ENCODE measurements at places on chromosomes 2 and 18.

GRCh38 chr2:141316103-141316502, 814.7 kb downstream of the LRP1B start:
- no peak for DNase-seq

- DNase-seq = no peak
These were observed 84.1 kb upstream of the EPB41L3 start for GRCh38 chr18:5627776-5628511.

GRCh38 chr2:111226876-111227700, 106.4 kb downstream of the BCL2L11 start:
- peak; percentile 12 for DNase-seq

- no peak for DNase-seq
These were observed 786.0 kb upstream of the SLC39A10 start for GRCh38 chr2:194870974-194871535.

DNA sequence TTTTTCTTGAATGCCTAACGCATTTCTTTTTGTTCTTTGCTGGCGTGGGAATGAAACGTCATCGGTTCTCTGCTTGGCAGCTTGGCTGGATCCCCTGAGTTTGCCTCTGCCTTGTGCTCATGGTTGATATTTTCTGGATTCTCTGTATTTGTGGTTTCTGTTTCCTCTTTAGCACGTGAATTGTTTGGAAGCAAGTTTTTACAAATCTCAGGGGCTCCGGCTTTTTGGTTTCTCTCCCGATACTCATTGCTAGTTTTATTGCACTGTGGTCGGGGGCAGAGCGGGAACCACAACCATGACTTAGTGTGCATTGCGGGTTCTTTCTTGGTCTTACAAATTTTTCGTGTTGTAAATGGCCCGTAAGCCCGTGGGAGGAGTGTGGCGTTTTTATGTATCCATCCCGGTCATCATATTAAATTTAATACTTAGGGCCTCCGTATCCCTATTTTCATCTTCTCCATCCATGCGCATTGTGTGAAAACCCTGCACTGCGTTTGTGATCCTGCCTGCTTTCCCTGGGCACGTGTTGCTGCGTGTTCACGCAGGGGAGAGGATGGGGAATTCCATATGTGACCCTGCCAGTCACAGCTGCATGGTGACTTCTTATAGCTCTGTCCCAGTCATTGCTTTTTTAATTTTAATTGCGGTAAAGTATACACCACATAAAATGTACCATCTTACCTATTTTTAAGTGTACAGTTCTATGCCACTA, 9.4 kb downstream of the RAMP1 start:
- no peak for DNase-seq

GRCh38 chr18:3420919-3421279, 29.1 kb upstream of the TGIF1 start:
- no peak for DNase-seq

DNA sequence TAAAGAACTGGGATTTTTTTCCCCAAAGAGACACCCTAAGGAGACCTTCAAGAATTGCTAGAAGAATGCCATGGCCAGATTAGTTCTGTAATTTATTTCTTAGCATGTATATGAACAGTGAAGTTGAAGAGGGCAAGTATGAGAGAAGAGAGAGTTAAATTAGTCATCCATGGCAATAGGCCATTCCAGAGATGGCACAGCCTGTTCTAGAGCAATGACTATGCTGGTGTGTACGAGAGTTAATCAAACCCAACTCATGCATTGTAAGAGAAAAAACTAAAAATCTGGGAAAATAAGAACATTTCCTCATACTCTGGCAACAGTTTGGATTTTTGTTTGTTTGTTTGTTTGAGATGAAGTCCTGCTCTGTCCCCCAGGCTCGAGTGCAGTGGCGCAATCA, 112.1 kb upstream of the PIK3C3 start:
- DNase-seq = no peak

DNA sequence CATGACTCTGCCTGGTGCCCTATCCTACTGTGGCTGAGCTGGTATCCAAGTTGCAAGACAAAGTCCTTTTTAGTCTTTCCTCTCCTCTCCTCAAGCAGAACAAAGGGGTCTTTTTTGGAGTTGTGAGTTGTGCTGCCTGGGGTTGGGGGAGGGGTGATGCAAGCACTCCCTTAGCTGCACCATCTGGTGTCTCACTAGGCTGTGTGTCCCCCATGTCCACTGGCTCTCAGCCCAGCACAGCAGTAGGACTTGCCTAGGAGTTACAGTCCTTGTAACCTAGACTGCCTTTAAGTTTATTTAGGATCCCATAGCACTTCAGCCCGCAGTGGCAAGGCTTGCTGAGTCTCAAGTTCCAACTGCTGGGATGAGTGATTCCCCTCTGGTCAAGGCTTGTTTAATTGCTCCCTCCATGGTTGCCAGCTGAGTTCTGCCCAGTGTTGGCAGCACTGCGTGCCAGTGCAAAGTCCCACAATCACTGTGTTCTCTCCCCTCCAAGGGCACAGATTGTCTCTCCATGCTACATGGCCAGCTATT, 13.2 kb upstream of the ILKAP start:
- DNase-seq = no peak

GRCh38 chr2:25936889-25937545, 45.3 kb downstream of the KIF3C start:
- DNase-seq = no peak

GRCh38 chr2:7706791-7707190, 789.6 kb downstream of the RNF144A start:
- DNase-seq = no peak

- DNase-seq = no peak
These were observed 676.0 kb downstream of the NRXN1 start for GRCh38 chr2:50355891-50356290.

GRCh38 chr2:191797500-191797899, 49.4 kb downstream of the CAVIN2 start:
- DNase-seq = no peak

DNA sequence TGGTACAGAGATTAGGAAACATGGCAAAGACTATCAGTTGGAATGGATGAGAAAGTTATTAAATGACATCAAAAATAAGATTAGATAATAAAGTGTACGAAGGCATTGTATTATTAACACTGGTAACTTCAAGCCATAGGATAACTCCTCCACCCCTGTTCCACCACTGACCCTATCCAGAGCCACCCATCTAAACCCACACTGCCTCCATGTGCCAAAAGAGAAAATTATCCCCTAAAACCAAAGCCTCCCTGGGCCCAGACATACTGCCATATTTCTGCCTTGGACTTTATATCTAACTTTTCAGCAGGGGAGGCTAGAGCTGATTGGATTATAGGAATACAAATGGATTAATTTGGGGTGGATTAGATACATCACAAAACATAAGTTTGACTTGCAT, 443.7 kb downstream of the BCL11A start:
- DNase-seq = no peak

GRCh38 chr2:116545286-116546068, 1269.0 kb upstream of the DDX18 start:
- no peak for DNase-seq

DNA sequence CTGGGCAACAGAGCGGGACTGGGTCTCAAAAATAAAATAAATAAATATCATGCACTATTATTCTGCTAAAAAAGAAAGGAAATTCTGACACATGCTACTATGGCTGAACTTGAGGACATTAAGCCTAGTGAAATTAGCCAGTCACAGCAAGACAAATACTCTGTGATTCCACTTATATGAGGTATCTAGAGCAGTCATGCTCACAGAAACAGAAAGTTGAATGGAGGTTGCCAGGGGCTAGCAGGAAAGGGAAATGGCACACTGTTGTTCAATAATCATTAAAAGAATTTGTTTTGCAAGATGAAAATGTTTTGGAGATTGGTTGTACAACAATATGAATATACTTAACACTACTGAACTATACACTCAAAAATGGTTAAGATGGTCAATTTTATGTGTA, 60.8 kb downstream of the NCKAP1 start:
- DNase-seq = no peak

DNA sequence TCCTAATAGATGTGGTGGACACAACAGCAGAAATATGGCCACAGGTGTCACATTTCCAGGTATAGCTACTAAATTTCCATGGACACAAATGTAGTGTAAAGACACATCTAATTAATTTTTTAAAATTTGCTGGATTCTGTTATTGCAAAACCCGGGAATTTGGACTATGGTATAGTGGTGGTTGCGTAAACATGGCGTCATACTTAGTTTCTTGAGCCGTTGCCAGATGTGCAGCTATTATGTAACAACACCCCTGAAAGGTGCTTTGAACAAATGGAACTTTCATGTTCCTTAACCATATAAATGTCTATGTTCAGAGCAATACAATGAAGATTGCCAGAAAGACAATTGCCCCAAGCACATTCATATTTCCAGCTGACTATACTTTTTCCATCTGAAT, 85.9 kb downstream of the HRH4 start:
- no peak for DNase-seq

GRCh38 chr2:134370655-134371445, 117.0 kb downstream of the MGAT5 start:
- no peak for DNase-seq

- no peak for DNase-seq
These were observed 479 bp downstream of the SCN9A start for GRCh38 chr2:166375195-166375735.

- DNase-seq = no peak
These were observed 16.2 kb downstream of the EML4 start for GRCh38 chr2:42185220-42185921.

GRCh38 chr2:237726401-237726830, 72.2 kb upstream of the RBM44 start:
- DNase-seq = no peak

DNA sequence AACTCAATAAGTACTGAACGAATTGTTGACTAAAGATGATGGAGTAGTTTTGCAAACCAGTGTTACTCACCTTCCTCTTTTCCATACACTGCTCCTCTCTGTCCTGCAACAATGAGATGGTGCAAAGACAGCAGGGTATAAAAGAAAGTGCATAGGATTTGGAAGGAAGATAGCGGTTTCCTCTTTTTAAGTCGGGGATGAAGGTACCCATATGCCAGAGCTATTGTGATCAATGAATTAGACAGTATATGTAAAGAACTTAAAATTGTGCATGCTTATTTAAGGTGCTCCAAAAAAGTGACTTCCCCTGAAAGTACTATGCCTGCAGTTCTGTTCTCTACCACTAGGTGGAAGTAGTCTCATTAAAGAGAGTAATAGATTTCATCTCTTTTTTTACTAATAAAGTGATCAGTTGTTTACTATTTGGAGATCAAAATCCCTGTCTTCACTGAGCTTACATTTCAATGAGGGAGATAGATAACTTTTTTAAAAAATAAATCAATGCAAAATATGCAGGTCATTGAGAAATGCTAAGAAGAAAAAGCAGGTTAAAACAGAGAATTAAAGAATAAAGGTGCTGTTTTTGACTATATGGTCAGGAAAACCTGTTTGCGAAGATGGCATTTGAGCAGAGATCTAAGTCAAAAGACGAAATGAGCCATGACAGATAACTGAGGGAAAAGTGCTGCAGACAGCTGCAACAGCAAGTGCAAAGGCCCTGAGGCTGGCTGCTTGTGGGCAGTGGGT, 339.7 kb upstream of the SLC14A2 start:
- DNase-seq = peak; percentile 6

- DNase-seq = no peak
These were observed 32.0 kb downstream of the DNAH6 start for GRCh38 chr2:84548303-84548702.

GRCh38 chr2:84841577-84841976, 39.3 kb downstream of the TRABD2A start:
- no peak for DNase-seq

DNA sequence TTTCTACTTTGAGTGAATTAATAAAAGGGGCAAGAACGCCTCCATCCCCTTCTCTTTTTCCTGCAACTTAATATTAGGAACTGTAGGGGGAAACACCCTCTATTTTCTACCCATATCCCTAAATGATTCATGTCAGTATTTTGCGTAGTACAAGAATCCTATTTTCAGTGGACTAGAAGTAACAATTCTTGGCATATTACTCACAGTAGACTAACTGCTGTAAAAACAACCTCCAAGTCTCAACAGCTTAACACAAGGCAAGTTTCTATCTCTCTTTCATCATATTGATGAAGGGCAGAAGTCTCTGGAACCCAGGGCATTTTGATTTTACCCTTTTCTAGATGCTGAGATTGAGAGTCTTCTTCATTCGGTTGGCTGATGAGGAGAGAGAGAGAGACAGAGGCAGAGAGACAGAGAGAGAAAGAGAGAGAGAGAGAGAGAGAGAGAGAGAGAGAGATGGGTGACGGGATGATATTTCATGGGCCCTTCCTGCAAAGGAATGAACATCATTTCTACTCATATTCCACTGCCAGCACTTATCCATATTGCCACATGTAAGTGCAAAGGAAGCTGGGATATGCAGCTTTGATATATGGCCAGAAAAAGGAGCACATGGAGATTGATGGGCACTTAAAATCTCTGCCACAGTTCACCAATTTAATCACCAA, 481.6 kb downstream of the LPIN1 start:
- no peak for DNase-seq

DNA sequence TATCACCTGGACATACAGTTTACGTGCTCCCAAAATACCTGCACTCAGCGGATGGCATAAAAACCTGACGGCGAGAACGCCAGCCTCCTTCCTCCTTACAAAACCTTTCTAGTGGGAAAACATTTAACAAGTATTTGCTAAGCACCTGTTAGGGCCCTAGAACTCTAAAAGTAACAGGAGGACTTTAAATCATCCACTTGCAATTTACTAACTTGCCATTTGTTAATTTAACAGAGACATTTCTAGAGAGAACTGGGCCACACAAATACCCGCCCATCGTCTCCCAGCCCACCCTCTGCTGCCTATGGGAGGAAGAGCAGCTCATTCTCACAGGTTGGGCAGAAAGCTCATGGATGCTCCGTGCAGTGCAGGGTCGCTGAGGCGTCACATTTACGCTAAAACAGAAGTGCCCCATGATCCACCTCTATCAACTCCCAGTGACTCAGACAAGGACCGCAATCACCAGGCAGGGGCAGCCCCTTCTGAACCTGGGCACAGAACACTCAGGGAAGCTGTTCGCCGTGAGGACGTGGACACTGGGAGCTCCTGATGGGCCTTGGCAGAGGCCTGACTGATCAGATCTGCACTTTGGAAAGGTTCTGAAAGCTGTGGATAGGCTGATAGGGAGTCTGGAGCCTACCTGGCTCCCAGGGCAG, 106.9 kb downstream of the HDAC4 start:
- DNase-seq = no peak

DNA sequence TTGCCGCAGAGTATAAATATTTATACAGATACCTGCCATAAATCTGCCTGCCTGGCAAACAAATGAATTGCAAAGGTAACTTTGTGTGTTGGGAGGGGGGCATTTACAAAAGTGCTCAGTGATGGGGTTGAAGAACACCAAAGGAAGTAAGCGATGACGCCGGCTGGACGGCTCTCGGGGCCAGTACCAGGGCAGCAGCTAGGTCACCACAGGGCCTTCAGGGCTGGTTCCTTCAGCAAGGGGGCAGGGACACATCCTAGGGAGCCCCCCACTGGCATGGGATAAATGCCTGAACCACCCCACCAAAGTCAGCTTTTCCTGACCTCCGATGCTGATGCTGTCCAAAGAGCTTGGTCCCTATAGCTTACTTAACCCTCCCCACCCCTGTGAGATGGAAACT, 190.4 kb downstream of the CELF4 start:
- DNase-seq = no peak
